Activated B cell treated with CpG ODN at 0.5 μM for 24 hours (primary cell): ENCODE measurements at places on chromosomes 6 and 20. TPM values are rescaled to one million over a fixed set of nuclear protein-coding genes. Genes with fewer than 3 reads are reported as not detected.

Gene SLC17A9
- 45.0 and 47.6 TPM in 2 replicates for total RNA-seq

DNA sequence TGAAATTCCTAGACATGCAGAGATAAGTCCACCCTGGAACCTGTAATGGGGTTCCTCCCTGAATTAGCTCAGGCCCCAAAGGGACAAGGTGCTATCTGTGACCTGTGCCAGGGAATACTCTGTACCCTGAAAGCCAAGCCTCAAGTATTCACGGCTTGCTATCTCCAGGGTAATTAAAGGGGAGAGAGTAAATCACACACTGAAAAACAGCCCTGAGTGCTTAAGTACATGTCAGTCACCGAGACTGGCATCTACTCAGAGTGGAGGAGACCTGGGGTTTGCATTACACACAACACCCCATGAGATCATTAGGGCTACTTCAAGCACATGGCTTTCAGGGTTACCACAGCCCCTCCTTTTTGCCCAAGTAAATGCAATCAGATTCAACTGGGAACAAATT lies 188.1 kb downstream of the CD83 start:
- H3K36me3 ChIP-seq: peaks cover 5% of the 10 kb centered on the region
- peaks cover 44% of the 10 kb centered on the region for H3K4me1 ChIP-seq
- peak overlapping the region; percentile 12 for H3K27ac ChIP-seq
- no peak overlapping the region for H3K4me3 ChIP-seq

DNA sequence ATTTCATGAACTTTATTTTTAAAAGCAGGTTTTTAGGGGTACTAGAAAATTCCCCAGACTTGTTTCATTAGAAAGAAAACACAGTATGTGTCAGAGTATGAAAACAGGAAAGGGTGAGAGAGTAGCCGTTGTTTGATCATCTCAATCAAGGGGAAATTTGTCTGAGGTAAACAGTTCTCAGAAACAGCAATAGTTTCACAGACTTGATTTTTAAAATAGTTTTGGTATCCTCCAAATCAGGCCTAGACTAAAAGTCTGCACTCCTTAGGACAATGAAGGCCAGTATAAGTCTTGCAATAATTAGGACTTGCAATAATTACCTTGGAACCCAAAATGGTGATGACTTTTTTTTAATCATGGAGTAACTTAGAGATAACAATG lies 176.6 kb upstream of the TAB2 start:
- H3K36me3 ChIP-seq: no peaks in the 10 kb centered on the region
- no peaks in the 10 kb centered on the region for H3K27me3 ChIP-seq
- no peak for DNase-seq
- peak overlapping the region; percentile 77 for H3K27ac ChIP-seq

Gene HLA-DQB1
- 262 and 310 TPM in 2 replicates for total RNA-seq

- peaks cover 10% of the 10 kb centered on the region for H3K4me1 ChIP-seq
- no peak for DNase-seq
- H3K36me3 ChIP-seq: no peaks in the 10 kb centered on the region
- no peak overlapping the region for H3K4me3 ChIP-seq
- peaks cover 8% of the 10 kb centered on the region for H3K27me3 ChIP-seq
These were observed 88.2 kb downstream of the FOXF2 start for GRCh38 chr6:1477432-1478090.

- H3K27me3 ChIP-seq: no peaks in the 10 kb centered on the region
- peaks cover 51% of the 10 kb centered on the region for H3K36me3 ChIP-seq
- H3K4me1 ChIP-seq: peaks cover 37% of the 10 kb centered on the region
- no peak for DNase-seq
- H3K27ac ChIP-seq: peak overlapping the region; percentile 21
- H3K4me3 ChIP-seq: no peak overlapping the region
These were observed 29.7 kb downstream of the ZMYND8 start for GRCh38 chr20:47326658-47327268.

Gene PRR18
- total RNA-seq: 0.10 TPM in 1 of 2 replicates, not detected in the other

GRCh38 chr20:39083761-39084160 lies 121.6 kb downstream of the DHX35 start:
- H3K27ac ChIP-seq: no peak overlapping the region
- no peaks in the 10 kb centered on the region for H3K4me1 ChIP-seq
- H3K36me3 ChIP-seq: no peaks in the 10 kb centered on the region
- H3K27me3 ChIP-seq: peaks cover 23% of the 10 kb centered on the region
- DNase-seq: no peak
- no peak overlapping the region for H3K4me3 ChIP-seq

Gene HTR1E
- total RNA-seq: not detected in 2 replicates

Gene KPNA5
- total RNA-seq: 25.0 and 29.9 TPM in 2 replicates

DNA sequence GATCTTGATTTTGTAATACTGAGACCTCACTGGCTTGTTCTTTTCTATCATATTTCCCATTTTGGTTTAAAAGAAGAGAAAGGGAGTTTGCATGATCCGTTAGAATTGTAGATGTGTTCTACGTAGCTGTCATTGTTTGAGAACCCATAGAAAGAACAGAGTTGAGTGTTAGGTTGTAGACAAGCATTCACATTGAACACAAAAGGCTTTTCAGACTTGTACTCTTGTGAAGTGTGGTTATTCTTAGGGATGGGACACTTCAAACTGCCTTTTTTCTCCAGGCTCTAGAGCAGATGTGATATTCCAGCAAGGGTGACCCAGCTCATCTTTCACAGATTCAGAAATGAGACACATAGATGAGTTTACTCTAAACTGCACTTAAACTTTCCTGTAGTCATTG lies 19.9 kb downstream of the FOXO3 start:
- no peak overlapping the region for H3K4me3 ChIP-seq
- peaks cover 44% of the 10 kb centered on the region for H3K4me1 ChIP-seq
- no peaks in the 10 kb centered on the region for H3K27me3 ChIP-seq
- DNase-seq: no peak
- H3K27ac ChIP-seq: no peak overlapping the region
- H3K36me3 ChIP-seq: no peaks in the 10 kb centered on the region

DNA sequence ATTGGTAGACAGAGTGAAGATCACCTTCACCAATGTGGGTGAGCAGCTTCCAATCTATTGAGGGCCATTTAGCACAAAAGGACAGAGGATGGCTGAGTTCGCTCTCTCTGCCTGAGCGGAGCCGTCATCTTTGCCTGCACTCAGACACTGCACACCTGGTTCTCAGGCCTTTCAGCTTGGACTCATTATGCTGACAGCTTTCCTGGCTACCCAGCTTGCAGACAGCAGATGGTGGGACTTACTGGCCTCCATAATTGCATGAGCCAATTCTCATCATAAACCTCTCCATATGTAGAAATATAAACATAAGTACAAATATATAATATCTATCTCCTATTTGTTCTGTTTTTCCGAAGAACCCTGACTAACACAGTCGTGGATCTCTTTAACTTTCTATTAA lies 13.7 kb downstream of the TBXT start:
- H3K27ac ChIP-seq: no peak overlapping the region
- no peak for DNase-seq
- H3K36me3 ChIP-seq: no peaks in the 10 kb centered on the region
- peaks cover 14% of the 10 kb centered on the region for H3K27me3 ChIP-seq
- H3K4me3 ChIP-seq: no peak overlapping the region

Gene OPRM1
- not detected in 2 replicates for total RNA-seq

DNA sequence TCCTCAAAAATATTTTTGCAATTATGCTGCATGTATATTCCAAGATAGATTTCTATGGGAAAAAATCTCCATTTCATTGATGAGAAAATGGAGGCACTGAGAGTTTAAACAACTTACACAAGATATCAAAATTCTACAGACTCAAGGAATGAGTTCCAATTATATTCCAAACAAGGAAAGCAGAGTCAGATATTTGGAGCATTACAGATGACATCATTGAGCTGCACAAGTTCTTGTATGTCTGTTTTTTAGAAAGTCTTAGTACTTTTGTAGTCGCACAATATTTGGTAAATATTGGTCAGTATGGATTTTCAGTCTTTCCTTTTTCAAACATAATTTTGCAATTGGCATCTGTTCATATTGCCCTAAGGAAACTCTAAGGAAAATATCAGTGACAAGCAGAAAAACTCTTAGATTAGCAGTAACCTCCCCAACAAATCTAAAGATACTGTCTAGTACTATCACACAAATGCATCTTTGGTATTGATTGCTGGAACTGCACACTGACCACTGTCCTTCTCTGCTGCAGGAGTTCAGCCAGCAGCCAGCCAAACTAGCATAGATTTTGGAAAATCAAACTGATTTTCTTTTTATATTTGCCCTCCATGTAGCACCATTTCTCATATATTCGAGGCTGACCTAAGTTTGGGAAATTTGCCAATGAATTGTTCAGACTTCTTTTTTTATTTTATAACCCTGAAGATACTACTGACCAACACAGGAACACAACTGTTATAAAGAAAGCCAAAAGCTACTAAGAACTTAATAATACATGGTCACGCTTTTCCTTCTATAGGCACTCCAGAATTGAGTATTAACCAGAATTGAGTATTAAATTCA lies 51.7 kb upstream of the TBX18 start:
- no peaks in the 10 kb centered on the region for H3K27me3 ChIP-seq
- H3K4me3 ChIP-seq: no peak overlapping the region
- H3K36me3 ChIP-seq: no peaks in the 10 kb centered on the region
- H3K27ac ChIP-seq: no peak overlapping the region
- DNase-seq: no peak
- H3K4me1 ChIP-seq: no peaks in the 10 kb centered on the region

- no peaks in the 10 kb centered on the region for H3K36me3 ChIP-seq
- no peak for DNase-seq
- H3K4me1 ChIP-seq: no peaks in the 10 kb centered on the region
- no peak overlapping the region for H3K4me3 ChIP-seq
- no peaks in the 10 kb centered on the region for H3K27me3 ChIP-seq
These were observed 43.2 kb upstream of the SRF start for GRCh38 chr6:43127877-43128276.

GRCh38 chr6:108684771-108685329 lies 124.1 kb downstream of the FOXO3 start:
- H3K27me3 ChIP-seq: no peaks in the 10 kb centered on the region
- no peak for DNase-seq
- no peak overlapping the region for H3K4me3 ChIP-seq
- no peaks in the 10 kb centered on the region for H3K4me1 ChIP-seq
- peaks cover 25% of the 10 kb centered on the region for H3K36me3 ChIP-seq
- no peak overlapping the region for H3K27ac ChIP-seq

Gene HSPA1B
- total RNA-seq: 23.7 and 30.4 TPM in 2 replicates

- peaks cover 2% of the 10 kb centered on the region for H3K27me3 ChIP-seq
- H3K36me3 ChIP-seq: no peaks in the 10 kb centered on the region
- no peak overlapping the region for H3K4me3 ChIP-seq
- no peak for DNase-seq
- no peak overlapping the region for H3K27ac ChIP-seq
- peaks cover 5% of the 10 kb centered on the region for H3K4me1 ChIP-seq
These were observed 2.6 kb downstream of the SIRPG start for GRCh38 chr20:1654996-1655395.

Gene AVP
- not detected in 2 replicates for total RNA-seq

Gene CPXM1
- 8.5 and 9.8 TPM in 2 replicates for total RNA-seq

DNA sequence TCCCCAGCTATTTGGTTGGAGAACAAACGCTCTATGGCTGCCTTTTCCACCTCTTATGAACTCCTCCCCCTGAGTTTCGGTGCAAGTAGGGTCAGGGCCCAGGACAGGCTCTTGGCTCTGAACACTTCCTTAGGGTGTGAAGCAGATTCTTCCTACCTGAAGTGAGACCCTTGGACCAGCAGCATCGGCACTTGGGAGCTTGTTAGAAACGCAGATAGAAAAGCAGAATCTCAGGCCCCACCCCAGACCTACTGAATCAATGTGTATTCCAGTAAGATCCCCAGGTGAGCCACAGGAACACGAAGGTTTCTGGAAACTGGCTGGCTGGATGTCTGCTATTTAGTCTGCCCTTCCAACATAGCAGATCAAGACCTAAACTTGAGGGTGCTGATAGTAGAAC lies 3.2 kb downstream of the FAM50B start:
- H3K27ac ChIP-seq: no peak overlapping the region
- H3K4me1 ChIP-seq: peaks cover 18% of the 10 kb centered on the region
- no peaks in the 10 kb centered on the region for H3K27me3 ChIP-seq
- no peaks in the 10 kb centered on the region for H3K36me3 ChIP-seq
- DNase-seq: no peak

Gene RHAG
- not detected in 2 replicates for total RNA-seq

- no peaks in the 10 kb centered on the region for H3K36me3 ChIP-seq
- DNase-seq: no peak
- H3K27me3 ChIP-seq: peaks cover 11% of the 10 kb centered on the region
- H3K4me1 ChIP-seq: no peaks in the 10 kb centered on the region
- H3K27ac ChIP-seq: no peak overlapping the region
- no peak overlapping the region for H3K4me3 ChIP-seq
These were observed 90.6 kb upstream of the ADGRF1 start for GRCh38 chr6:47132724-47133123.

Gene KIAA0408
- total RNA-seq: 0.34 and 0.80 TPM in 2 replicates

- H3K4me1 ChIP-seq: peaks cover 12% of the 10 kb centered on the region
- no peaks in the 10 kb centered on the region for H3K27me3 ChIP-seq
- peak overlapping the region; percentile 83 for H3K4me3 ChIP-seq
- peaks cover 5% of the 10 kb centered on the region for H3K36me3 ChIP-seq
These were observed 1.2 kb downstream of the TRIB3 start for GRCh38 chr20:381581-382290.

Gene ARG1
- not detected in 2 replicates for total RNA-seq

DNA sequence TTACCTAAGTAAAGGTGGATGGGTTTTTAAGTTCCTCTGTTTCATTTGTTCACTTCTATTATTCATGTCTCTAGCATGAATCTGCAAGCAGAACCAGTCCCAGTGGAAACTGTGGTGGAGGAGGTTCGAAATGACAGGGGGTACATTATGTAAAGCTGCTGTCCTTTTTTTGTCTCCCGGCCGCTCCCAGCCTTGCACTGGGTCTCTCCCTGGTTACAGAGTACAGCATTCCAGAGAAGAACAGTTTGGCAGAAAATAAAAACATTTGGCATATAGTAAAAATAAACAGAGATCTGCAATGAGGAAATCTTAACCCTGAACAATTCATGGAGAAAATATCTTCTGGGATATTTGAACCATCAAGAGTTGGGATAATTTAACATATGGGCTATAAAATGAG lies 34.6 kb upstream of the TAGAP start:
- peaks cover 67% of the 10 kb centered on the region for H3K4me1 ChIP-seq
- H3K36me3 ChIP-seq: no peaks in the 10 kb centered on the region
- H3K27me3 ChIP-seq: no peaks in the 10 kb centered on the region
- H3K4me3 ChIP-seq: no peak overlapping the region
- peak overlapping the region; percentile 88 for H3K27ac ChIP-seq

Gene STX11
- total RNA-seq: 23.3 and 26.4 TPM in 2 replicates

Gene GATA5
- not detected in 2 replicates for total RNA-seq

- no peaks in the 10 kb centered on the region for H3K27me3 ChIP-seq
- DNase-seq: no peak
- peaks cover 4% of the 10 kb centered on the region for H3K4me1 ChIP-seq
- no peak within 1 kb of the TSS for H3K27ac ChIP-seq
- no peaks in the 10 kb centered on the region for H3K36me3 ChIP-seq
These were observed at the start of gene MYLK2 for GRCh38 chr20:31819083-31819784. Gene MYLK2, plus strand, starts transcription at chr20:31819356. Its CDS starts 225 bp downstream, at chr20:31819581.

Gene DSE
- 22.2 and 23.4 TPM in 2 replicates for total RNA-seq

- H3K36me3 ChIP-seq: peaks cover 32% of the 10 kb centered on the region
- H3K27me3 ChIP-seq: no peaks in the 10 kb centered on the region
- no peak overlapping the region for H3K27ac ChIP-seq
- no peak for DNase-seq
These were observed 108.1 kb upstream of the TIAM2 start for GRCh38 chr6:154887051-154887450.

DNA sequence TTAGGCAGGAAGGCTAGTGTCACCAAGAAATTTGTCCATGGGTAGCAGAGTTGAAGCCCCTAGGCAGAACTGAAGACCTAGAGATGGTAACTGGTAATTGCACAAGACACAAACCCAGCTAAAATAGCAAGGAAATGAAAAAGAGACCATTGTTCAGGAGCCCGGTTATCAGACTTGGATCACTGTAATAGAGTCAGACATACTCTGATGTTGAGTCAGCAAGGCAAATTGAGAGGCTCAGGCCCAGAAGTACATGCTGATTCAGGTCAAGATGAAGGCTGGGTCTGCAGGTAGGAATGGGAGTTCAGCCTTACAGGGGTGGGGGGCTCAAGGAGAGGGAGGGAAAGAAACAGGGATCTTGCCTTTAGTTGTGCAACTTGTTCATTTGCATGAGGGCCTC lies 6.5 kb upstream of the TMEM242 start:
- DNase-seq: no peak
- no peaks in the 10 kb centered on the region for H3K4me1 ChIP-seq
- no peaks in the 10 kb centered on the region for H3K36me3 ChIP-seq
- H3K4me3 ChIP-seq: no peak overlapping the region
- H3K27me3 ChIP-seq: peaks cover 39% of the 10 kb centered on the region
